Cortex of kidney (tissue), 1 donor: ENCODE measurements at places on chromosomes 4 and X.

- no peak for DNase-seq
Observed at GRCh38 chr4:68651932-68652331, 18.5 kb downstream of the UGT2B15 start.

GRCh38 chrX:119389214-119389613 is 9.9 kb upstream of the SLC25A43 start:
- no peak for DNase-seq

DNA sequence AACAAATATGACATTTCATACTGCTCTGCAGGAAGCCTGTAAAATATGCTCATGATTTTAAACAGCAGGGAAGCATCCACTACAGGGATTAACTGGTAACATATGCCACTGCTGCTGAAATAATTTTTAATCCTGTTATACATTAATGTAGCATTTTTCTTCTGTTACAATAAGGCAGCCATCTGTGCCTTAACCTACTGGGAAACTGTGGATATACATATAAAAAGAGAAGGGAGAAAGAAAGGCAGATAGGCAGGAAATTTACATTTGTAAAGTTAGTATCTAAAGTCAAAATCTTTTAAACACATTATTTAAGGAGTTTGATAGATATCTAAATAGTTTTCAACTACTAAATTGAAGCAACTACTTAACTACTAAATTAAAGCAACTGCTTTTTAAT is 514.6 kb upstream of the KLHL4 start:
- no peak for DNase-seq

DNA sequence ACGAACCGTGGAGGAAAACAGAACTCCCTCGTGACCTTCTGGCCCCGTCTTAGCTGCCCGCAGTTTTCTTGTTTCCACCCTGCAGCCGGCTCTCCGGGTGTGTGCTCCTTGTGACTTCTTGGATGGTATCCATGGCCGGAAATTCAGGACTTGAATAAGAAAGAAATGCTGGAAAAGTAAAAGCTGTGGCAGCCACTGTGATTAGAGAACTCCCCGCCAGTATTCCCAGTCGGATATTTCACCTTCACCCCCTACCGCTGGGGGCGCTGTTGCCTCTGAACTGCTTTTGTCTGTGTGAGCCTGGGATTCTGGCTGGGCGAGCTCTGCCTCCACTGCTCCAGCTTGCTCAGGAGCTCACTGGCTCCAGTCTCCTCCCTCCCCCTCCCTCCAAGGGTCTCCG is 41.5 kb upstream of the CYP4V2 start:
- no peak for DNase-seq

- no peak for DNase-seq
Observed at GRCh38 chr4:55635282-55635681, 816 bp downstream of the NMU start.

DNA sequence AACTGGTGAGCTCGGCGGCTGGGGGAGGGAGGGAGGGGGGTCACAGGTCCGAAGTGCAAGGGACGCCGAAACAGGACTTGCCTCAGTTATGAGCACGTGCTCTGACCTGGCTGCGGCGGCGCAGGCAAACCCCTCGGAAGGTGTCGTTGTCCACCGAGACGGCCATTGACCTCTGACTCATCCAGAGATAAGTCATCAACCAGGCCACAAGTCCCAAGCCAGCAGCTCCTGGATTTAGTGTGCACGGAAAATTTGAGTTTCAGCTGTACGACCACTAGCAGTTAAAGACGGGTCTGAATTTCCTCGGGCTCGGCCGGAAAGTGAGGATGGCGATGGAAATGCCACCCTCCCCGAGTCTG is 674 bp downstream of the SH3D19 start:
- peak; percentile 23 for DNase-seq

DNA sequence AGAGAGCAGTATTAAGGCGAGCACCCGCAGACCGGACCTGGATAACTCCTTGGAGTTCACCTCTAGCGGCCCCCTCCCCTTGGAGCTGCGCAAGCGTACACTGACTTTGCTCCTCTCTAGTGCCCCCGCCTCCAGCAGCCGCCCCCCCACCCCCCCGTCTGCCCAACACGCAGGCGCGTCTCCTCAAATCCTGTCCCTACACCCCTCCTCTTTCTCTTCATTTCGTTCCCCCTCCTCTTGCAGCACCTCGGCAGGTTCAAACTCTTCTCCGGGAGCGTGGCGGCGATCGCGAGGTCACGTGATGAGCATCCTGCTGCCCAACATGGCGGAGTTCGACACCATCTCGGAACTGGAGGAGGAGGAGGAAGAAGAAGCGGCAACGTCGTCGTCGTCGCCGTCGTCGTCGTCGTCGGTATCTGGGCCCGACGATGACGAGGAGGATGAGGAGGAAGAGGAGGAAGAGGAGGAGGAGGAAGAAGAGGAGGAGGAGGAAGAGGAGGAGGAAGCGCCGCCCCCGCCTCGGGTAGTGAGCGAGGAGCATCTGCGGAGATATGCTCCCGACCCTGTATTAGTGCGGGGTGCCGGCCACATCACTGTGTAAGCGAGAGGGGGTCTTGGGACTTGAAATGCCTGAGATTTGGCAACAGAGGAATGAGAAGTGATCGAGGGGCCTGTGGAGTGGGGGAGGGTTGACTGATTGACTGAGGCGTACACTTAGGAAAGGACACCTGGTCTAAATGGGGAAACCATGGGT is at the start of gene CHIC1:
CHIC1 (plus strand) TSS at position 214 of the 754 bp plus-strand sequence; CDS start at position 302, 88 bp downstream.
- peak; percentile 4 for DNase-seq

- no peak for DNase-seq
Observed at GRCh38 chrX:150508451-150509367, 59.7 kb upstream of the MTM1 start.

- no peak for DNase-seq
Observed at GRCh38 chr4:180710628-180711337, 1532.4 kb upstream of the TENM3 start.

GRCh38 chr4:123163501-123163900 is 233.1 kb upstream of the SPRY1 start:
- DNase-seq = no peak

DNA sequence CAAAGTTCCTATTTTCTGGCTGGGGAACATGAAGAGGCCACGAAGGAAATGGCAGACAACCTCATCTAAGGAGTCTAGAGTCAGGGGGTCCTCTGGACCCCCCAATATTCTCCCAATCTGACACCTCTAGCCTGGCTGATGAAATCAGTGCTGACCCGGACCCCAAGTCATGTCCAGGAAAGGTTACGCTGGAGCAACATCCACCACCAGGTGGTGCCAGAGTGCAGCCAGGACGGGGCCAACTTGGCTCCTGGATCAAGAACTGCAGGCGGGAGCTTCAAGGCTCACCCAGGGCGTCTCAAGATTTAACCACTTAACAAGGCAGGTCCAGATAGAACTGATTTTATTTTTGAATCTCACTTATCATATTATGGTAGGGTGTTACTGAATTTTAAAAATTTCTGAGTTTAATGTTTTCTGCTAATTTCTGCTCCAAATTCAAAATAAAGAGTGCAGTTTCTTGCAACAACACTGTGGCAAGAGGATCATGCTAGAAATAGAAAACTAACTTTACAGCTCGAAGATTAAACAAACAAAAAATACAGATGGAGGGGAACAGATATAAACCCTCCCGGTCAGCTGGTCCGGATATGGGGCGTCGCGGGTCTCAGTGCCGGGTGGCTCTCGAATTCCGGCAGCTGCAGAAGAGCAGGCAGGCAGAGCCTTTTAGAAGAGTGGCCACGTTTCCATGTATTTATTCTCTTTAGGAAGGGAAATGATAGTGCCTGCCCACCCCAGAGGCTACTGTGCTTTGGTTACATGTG is 135.5 kb downstream of the AFAP1 start:
- no peak for DNase-seq

DNA sequence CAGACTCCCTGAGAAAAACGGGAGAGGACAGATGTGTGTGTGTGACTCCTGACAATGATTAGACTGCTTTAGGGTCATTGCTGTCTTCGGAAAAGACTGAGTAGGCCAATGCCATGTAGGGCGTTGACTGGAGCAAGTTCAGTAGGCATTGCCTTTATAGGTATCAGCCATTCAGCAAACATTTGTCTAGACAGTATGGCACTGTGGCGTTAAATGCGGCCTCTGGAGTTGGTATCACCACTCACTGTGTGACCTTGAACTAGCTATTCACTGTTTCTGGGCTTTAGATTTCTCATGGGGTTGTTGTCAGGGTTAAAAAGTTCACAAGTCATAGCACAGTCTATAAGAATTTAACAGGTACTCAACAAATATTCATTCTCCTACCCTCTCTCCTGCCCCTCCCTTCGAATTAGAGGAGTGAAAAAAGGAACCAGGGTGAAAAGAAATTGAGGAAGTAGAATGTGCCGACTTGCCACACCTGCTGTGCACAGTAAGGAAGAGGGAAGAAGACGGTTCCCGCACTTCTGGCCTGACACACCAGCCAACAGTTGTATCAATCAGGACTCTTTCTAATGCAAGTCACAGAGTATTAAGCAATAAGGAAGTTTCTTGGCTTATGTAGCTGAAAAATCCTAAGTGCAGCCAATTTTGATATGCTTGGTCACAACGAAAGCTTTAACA is 83.2 kb upstream of the PLAC8 start:
- no peak for DNase-seq

DNA sequence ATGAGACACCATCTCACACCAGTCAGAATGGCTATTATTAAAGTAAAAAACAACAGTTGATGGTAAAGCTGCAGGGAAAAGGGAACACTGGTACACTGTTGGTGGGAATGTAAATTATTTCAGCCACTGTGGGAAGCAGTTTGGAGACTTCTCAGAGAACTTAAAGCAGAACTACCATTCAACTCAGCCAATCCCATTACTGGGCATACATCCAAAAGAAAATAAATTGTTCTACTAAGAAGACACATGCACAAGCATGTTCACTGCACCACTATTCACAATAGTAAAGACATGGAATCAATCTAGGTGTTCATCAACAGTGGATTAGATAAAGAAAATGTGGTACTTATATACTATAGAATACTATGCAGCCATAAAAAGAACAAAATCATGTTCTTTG is 135.0 kb downstream of the REELD1 start:
- DNase-seq = no peak

DNA sequence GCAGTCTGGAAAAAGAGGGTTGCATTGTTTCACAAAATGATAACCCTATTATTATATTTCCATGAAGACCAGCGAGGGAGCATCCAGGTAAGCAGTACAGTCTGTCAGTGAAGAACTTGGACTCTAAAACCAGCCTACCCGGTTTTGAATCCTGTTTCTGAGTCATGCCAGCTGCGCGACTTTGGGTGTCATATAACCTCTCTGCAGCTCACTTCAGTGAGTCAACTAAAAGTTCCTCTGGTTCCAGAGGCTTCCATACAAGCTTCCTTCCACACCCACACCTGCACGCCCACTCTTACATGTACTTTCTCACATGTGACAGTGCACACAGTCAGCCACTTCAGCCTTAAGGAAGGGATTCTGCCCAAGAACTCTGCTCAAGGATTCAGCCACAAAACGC is 49.8 kb upstream of the PRPS2 start:
- DNase-seq = no peak

DNA sequence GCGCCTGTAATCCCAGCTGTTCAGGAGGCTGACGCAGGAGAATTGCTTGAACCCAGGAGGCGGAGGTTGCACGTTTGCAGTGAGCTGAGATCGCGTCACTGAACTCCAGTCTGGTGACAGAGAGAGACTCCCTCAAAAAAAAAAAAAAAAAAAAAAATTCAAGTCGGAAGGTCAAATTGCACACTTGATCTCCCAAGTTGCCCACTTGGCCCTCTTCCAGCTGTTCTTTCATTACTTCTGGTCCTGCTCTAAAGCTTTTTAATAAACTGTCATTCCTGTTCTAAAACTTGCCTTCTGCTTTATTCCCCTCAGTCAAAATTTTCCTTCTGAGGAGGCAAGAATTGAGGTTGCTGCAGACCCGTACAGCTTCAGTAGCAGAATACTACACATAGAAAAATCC is 2358.0 kb downstream of the ARAP2 start:
- no peak for DNase-seq

- DNase-seq = no peak
Observed at GRCh38 chrX:41728125-41728524, 4.1 kb downstream of the GPR82 start.

- no peak for DNase-seq
Observed at GRCh38 chr4:41832961-41833360, 84.4 kb upstream of the PHOX2B start.

DNA sequence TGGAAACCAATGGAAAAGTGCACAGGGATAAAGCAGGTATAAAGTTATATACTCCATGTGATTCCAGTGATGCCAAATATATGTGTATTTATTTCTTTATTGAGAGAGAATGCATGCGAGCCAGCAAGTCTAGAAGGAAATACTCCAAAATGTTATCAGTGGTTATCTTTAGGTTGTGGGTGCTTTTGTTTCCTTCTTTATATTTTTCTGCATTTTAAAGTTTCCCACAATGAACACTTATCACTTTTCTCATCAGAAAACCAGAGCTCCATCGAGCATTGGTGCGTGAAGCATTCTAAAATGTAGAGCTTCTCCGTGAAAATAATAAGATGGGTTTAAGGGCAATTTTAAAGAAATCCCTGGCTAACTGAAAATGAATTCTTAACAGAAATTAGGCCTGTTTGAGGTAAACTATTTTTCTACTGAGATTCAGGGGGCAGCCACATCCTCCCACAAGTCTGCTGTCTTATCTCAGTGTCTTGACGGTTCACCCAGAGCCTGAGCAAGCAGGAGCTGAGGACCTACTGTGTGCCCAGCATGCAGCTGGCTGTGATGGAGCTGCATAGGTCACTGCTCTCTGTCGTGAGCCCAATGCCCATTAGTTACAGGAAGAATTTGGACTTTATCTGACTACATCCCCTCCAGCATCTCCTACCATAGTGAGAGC is 18.7 kb upstream of the CD40LG start:
- DNase-seq = no peak

- no peak for DNase-seq
Observed at GRCh38 chr4:185550933-185551332, 15.6 kb upstream of the PDLIM3 start.

- no peak for DNase-seq
Observed at GRCh38 chrX:44951572-44952067, 78.6 kb downstream of the KDM6A start.

DNA sequence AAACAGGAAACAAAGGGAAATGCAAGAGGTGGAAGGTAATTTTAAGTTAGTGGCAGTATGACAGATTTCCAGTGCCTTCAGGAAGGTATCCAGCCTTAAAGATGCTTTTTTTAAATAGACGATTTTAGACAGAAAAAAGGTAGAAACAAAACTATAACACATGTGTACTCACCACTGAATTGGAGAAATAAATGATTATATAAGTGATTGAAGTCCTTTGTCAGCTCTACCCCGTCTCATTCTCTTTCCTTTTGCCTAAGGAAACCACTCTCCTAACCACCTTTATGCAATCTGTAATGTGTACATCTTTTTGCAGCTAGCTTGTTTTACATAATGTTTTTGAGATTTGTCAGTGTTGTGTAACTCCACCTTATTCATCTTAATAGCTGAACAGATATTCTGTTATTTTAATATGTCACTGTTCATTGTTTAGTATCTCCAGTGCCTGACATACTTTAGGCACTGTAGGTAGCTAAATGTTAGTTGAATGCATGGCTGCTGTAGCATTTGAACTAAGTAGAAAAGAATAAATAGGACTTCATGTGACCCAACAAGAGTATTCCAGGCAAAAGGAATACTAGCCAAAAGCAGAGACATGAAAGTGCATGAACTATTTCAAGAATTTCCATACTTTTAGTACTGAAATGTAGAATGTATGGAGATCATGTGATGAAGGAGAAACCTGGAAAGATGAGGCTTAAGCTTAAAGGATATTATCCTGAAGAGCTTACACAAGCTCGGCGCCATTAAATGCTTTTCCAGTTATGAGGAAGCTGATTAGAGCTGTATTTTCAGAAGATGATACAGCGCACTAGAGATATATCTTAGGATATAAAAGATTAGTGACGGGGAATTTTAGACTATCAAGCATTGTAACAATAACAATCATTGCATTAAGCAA is 865 bp downstream of the FAM200B start:
- no peak for DNase-seq
